Left lung (tissue), 14 donors: ENCODE measurements at places on chromosomes 12 and 14. TPM values are rescaled to one million over a fixed set of nuclear protein-coding genes. Genes with fewer than 3 reads are reported as not detected.

The NKX2-1 gene
- total RNA-seq = 133 TPM

The SPX gene
- total RNA-seq = 0.79 TPM

DNA sequence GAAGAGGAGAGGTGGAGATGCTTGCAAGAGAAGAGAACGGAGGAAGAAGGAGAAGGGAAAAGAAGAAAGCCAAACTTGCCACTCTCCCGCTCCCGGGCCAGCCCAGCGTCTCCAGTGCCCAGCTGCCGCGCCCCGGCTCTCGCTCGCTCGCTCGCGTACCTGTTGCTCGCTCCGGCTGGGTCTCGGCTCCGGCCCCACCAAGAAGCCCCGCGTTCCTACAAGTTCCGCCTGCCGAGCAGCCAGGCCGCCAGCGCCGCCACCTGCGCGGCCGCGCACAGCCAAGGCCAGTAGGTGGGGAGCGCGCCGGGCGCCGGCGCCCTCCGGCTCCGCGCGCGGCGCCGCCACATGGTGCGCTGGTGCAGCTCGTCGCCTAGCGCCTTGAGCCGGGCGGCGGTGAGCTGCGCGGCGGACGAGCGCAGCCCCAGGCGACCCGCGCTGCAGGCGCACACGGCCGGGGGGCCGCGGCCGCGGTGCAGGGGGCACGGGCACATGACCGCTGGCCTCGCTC, 370 bp downstream of the HRK start:
- peaks cover 79% of the 10 kb centered on the region for H3K27me3 ChIP-seq
- no peak overlapping the region for H3K27ac ChIP-seq
- H3K4me1 ChIP-seq = peaks cover 20% of the 10 kb centered on the region

DNA sequence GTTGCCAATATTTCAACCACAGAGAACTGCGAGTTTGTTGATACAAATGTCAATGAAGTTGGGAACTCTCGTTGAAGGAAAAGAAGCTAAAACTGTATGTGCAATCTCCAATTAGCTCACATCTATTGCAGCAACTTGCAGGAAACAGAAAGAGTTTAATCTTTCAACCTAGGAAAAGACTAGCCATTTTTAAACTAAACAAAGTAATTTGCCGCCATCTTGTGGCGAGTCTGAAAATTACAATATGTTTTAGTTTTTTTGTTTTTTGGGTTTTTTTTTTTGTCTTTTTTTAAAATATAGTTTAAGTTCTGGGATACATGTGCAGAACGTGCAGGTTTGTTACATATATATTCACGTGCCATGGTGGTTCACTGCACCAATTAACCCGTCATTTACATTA, 131.2 kb upstream of the FOXG1 start:
- no peaks in the 10 kb centered on the region for H3K36me3 ChIP-seq
- DNase-seq = no peak
- H3K4me1 ChIP-seq = no peaks in the 10 kb centered on the region
- H3K27ac ChIP-seq = no peak overlapping the region
- no peaks in the 10 kb centered on the region for H3K27me3 ChIP-seq
- H3K4me3 ChIP-seq = no peak overlapping the region

GRCh38 chr12:122265476-122265875, 818 bp downstream of the VPS33A start:
- DNase-seq = no peak
- H3K4me1 ChIP-seq = peaks cover 29% of the 10 kb centered on the region
- H3K27ac ChIP-seq = peak overlapping the region; percentile 92
- H3K4me3 ChIP-seq = peak overlapping the region; percentile 88
